ENCODE measurements at places on chromosomes 2 and 18.

GRCh38 chr2:12663306-12664037, 53.3 kb upstream of the TRIB2 start:
- no peak for DNase-seq

GRCh38 chr18:75477900-75478299, 50.4 kb upstream of the SMIM21 start:
- DNase-seq = no peak

GRCh38 chr2:64439194-64439593, 14.8 kb upstream of the LGALSL start:
- no peak for DNase-seq

GRCh38 chr2:51103205-51103604, 71.3 kb upstream of the NRXN1 start:
- DNase-seq = no peak

DNA sequence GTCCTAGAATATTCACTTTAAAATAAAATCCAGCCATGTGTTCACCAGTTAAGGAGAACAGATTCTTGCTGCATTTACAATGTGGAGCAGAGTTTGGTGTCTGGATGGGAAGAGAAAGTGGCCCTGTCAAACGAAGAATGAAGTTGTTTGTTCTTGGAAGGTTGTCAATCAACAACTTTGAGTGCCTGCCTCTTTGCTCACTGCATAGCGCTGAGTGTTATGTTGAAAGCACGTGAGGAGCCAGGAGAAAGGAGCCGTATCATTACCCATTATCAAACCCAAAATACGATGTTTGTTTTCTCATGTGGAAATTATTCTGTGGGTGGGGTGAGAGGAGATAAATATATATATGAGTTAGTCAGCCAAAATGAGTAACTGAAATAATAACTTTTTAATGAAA, 492.5 kb upstream of the POU3F3 start:
- no peak for DNase-seq

DNA sequence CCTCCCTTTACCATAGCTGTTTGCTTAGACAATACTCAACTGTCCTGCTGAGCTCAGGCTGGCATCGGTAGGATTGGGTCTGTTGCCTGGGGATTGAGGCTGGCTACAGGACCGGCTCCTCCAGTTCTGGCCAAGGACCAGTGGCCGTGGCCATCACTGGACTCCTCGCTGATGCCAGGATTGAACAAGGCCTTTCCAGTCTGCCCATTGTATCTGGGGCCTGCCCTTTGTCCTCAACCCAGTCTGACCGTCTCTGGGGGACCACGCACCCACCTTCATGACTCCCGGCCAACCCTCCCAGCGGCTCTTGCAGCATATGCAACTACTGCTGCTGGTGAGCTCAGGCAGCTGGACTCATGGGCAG, 28.7 kb downstream of the SH2D6 start:
- no peak for DNase-seq
